ENCODE measurements at places on chromosomes 6 and 20.

- DNase-seq = no peak
Observed at GRCh38 chr6:69994251-69994650, 127.9 kb downstream of the COL19A1 start.

GRCh38 chr6:138966870-138967269, 21.2 kb downstream of the REPS1 start:
- DNase-seq = no peak

DNA sequence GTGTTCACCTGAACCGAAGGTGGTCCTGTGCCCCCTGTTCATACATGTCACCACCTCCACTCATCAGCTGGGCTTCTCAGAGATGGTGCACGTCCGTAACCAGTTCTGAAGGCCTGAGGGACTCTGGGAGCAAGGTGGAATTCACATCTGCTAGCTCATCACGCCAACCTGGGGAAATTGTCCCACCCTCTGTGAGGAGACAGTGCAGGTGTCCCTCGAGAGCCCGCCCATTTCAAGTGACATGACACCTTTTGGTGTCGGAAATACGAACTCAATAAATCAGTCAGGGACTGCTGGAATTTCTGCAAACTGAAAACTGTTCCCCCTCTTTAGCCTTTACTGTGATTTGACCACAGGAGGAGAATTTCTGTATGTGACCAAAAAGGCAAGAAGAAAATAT, 99.4 kb downstream of the SYNDIG1 start:
- no peak for DNase-seq

DNA sequence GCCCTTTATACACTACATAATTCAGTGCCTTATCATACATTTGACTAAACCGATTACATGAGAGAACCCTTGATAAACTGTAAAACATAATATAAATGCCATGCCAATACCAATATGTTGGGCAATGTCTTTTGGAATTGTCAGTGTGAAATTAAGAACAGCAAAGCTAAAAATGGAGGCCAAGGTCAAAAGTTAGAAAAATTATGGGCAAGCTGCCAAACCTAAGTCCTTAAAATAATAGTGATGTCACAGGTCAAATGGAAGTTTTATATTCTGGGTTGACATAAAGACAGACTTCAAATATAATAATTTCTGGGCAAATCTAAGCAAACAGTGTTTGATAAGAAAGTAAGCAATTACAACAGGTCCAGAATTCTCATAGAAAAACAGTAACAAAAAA, 696.7 kb downstream of the RNF144B start:
- DNase-seq = no peak

DNA sequence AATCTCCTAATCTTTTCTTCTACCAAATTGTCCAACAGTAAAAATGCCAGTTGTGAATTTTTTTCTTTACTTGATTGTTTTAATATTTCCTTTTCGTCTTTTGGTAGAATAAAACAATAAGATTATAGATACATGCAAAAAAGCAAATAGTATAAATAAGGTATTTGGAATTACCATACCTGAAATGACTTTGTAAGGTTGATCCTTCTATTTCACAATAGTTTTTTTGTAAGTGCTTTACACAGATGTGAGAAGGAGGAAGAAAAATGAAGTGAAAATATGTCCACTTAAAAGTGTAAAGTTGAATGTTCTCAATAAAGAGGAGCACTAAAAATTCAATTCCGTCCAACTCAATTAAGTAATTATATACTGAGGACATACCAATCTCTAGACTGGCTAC, 457.6 kb downstream of the UTRN start:
- no peak for DNase-seq

DNA sequence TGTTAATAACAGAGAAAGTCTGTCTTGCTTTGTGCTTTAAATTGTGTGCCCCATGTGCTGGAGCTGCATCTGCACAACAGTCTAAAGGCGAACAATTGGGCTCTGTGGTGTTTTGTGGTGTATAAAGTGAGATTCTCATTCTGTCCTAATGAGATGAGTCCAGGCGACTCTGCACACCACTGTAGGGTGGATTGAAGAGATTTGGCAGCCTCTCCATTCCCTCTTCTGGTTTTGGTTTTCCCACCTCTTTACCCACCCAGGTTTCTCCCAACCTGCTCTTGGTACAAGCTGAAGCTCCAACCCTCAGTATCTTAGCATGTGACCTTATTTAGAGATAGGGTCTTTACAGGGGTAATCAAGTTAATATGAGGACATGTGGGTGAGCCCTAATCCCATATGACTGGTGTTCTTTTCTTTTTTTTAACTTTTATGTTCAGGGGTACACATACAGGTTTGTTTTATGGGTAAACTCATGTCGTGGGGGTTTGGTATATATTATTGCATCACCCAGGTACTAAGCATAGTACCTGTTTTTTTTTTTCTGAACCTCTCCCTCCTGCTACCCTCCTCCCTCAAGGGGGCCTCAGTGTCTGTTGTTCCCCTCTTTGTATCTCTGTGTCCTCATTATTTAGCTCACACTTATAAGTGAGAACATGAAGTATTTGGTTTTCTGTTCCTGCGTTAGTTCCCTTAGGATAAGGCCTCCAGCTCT, 217.6 kb upstream of the DTNBP1 start:
- DNase-seq = no peak

- no peak for DNase-seq
Observed at GRCh38 chr6:167152862-167153261, 4.9 kb downstream of the GPR31 start.

DNA sequence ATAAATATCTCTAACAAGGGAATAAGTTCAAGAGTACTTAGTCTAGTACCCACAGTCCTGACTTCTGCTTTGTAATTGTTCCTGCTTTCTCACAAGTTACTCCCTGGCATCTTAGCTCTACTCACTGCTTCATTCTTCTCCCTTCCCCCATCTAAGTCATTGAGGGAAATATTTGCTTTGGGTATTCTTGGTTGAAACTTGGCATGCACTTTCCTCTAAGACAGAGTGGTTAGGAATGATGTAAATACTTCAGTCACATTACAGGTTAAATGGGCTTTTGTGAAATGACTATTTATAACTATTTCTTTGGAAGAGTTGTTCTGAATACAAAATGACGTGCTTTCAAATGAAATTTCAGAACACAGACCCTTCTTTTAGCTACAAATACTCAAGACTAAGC, 67.7 kb upstream of the PLEKHG1 start:
- DNase-seq = no peak

- no peak for DNase-seq
Observed at GRCh38 chr20:62597416-62598115, 44.7 kb upstream of the SLCO4A1 start.

GRCh38 chr20:47241345-47241781, 115.1 kb downstream of the ZMYND8 start:
- DNase-seq = peak; percentile 82

DNA sequence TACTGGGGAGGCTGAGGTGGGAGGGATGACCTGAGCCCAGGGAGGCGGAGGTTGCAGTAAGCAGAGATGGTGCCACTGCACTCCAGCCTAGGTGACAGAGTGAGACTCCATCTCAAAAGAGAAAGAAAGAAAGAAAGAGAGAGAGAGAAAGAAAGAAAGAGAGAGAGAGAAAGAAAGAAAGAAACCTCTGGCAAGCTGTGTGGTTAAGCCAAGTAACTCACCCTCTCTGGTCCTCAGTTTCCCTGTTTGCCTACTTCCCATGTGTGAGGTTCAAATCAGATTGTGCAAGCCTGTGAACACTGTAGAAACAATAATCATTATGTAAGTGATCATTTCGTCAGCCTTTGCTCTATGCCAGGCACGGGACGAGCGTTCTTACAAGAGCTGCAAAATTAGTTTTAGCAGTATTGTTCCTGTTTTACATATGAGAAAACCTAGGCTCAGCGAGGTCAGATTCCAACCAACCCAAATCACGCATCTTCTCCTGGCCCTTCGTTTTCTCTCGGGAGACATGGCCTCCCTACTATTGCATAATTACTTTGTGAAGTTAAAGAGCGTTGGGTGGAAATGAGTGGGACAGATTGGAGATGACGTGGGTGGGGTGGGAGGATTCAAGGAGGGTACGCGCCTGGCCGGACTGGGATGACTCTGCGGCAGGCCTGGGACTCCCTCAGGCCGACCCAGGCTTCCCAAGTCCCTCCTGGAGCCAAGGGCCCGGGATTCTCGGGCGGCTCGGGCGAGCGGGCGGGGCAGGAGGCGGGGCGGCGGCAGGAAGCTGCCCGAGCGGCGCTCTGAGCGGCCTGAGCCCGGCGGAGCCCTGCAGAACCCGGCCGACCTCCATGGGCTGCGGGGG, at the start of gene SNX21:
Gene SNX21 (plus strand): TSS at position 770 of the 853 bp plus-strand sequence. CDS start 121 bp downstream, outside the sequence.
- DNase-seq = peak; percentile 97

- no peak for DNase-seq
Observed at GRCh38 chr6:84927551-84927950, 163.2 kb upstream of the TBX18 start.

- DNase-seq = no peak
Observed at GRCh38 chr20:38997622-38998021, 35.5 kb downstream of the DHX35 start.

GRCh38 chr6:43658161-43658560, 13.3 kb downstream of the RSPH9 start:
- no peak for DNase-seq

DNA sequence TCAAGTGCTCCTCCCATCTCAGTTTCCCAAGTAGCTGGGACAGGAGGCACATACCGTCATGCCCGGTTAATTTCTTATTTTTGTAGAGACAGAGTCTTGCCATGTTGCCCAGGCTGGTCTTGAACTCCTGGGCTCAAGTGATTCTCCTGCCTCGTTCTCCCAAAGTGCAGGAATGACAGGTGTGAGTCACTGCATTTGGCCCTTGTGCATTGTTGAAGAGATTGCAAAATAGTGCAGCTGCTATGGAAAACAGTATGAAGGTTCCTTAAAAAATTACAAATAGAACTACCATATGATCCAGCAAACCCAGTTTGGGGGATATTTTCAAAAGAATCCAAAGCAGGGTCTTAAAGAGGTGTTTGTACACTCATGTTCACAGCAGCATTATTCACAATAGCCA, 69.1 kb downstream of the GJA10 start:
- DNase-seq = no peak

DNA sequence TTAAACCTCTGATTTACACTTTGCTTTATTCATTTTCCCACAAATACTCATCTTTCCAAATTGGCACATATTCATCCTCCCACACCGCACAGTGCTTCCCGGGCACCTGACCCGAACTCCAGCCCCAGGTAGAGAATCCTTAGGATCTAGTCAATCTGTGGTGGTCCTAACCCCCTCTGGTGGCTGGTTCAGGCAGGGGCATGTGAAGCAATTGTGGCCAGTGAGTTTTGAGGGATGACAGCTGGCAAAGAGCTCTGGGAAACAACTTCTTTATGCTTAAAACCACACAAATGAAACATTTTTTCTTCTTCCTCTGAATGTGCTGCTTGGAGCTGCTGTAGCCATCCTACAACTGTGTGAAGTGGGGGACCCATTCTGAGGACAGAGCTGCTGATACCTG, 54.7 kb downstream of the ELOVL5 start:
- no peak for DNase-seq

GRCh38 chr6:159137676-159138075, 31.5 kb upstream of the FNDC1 start:
- DNase-seq = no peak

DNA sequence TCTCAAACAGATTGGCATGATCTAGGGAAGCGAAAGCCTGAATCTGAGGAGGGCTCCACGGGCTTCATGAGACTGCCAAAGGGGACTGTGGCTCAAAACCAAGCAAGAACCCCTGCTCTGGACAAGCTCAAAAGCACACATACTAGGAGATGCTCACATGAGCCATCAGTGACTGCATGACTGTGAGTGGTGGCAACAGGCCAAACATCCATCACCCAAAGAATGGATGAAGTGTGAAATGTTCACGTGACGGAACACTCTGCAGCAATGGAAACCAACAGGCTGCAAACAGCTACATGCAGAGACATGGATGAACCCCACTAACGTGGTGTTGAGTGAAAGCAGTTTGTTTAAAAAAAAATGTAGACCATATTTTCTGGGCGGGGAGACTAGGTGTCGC, 136.3 kb downstream of the PREX1 start:
- DNase-seq = no peak

GRCh38 chr6:157879873-157880254, 56.8 kb downstream of the SNX9 start:
- DNase-seq = no peak

- DNase-seq = no peak
Observed at GRCh38 chr6:7939184-7939863, 28.7 kb upstream of the TXNDC5 start.

DNA sequence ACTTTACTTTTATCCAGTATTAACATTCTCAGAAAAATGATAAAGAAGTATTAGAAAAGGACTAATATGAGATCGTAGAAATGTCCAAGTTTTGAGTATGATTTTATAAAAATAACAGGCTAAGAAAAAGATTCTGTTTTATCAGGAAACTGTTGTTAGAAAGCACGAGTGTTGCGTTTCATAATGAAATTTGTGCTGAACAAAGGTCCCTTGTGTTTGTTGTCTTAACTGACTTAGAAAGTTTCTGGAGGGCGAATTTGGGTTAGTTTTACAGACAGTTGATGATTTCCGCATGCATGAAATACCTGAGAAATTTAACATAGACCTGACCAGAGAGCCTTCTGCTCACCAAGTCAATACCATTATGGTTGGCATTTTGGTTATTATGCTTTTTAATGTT, 136.0 kb downstream of the FNDC1 start:
- no peak for DNase-seq

DNA sequence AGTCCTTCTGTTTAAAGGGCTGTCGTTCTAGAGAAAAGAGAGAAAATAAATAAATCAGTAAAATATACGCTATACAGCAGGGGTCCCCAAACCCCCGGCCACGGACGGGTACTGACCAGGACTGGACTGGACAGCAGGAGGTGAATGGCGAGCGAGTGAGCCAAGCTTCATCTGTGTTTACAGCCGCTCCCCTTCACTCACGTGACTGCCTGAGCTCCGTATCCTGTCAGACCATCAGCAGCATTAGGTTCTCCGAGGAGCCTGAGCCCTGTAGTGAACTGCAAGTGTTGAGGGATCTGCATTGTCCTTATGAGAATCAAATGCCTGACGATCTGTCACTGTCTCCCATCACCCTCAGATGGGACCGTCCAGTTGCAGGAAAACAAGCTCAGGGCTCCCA, 76.5 kb downstream of the ZNF217 start:
- peak; percentile 52 for DNase-seq

Measured in sigmoid colon (tissue), 7 donors.